ENCODE measurements at places on chromosomes 2 and 18.

GRCh38 chr2:43346602-43347567 lies 120.5 kb upstream of the ZFP36L2 start:
- no peak for DNase-seq

- DNase-seq: no peak
These were observed 25.7 kb downstream of the FAM168B start for GRCh38 chr2:131067465-131068125.

DNA sequence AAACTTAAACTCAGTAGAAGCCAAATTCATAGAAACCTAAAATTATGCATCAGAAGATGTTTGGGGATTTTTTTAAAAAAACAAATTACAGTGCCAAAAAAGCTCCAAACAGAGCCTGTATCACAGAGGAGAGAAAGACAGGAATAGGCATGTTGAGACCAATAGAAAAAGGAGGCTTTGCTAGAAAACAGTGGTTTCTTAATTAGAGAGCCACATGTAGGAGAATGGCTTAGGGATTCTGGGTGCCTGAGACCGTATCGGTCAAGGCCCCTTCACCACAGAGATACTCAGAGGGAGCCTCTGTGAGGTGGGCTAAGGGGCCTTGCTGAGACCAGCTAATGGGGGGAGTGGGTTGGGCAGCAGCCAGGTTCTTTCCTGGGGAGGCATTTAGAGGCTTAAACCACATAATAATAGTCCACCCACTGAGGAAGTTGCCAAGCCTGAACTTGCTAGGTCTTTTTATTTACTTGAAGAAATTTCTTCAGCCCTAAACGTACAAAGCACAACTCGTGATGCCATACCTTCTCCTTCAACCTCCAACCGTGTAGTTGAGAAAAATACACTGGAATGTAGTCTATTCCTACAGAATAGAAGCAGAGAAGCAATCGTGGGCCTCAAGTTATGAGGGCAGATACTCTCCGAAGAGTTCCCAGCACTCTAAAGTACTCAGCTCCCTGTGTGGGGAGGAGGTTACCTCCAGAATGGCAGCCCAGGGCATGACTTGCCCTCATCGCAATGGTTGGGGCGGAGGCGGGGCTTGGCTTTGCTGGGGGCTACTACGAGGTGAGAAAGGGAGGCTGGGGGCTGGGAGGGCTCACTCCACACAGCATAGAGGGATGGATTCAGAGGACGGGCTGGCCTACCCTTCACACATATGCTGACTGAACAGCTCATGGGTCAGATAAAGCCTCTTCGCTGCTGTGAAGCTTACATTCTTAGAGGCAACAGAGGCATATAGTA lies 237.9 kb downstream of the TPGS2 start:
- no peak for DNase-seq

- no peak for DNase-seq
These were observed 48.4 kb downstream of the NPPC start for GRCh38 chr2:231877533-231878456.

DNA sequence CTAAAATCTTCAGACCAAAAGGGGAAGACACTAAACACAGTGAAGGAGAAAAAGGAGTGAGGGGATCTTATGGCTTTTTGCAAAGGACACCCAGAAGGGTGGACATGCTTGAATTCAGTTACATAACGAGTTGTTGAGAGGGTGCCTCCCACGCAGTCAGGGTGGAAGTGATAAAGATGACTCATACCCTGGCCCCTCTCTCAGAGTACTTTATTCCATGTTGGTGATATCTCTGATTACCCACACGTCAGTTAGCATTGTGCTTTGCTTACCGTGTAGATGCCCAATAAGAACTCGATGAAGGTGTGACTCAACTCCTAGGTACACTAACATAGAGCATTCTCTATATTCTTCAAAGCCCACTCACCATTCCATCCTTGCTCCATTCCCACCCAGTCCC lies 44.4 kb downstream of the EN1 start:
- no peak for DNase-seq

GRCh38 chr2:111656436-111656835 lies 227.6 kb downstream of the ANAPC1 start:
- DNase-seq: no peak

- no peak for DNase-seq
These were observed 381.5 kb downstream of the NRXN1 start for GRCh38 chr2:50650403-50650810.

DNA sequence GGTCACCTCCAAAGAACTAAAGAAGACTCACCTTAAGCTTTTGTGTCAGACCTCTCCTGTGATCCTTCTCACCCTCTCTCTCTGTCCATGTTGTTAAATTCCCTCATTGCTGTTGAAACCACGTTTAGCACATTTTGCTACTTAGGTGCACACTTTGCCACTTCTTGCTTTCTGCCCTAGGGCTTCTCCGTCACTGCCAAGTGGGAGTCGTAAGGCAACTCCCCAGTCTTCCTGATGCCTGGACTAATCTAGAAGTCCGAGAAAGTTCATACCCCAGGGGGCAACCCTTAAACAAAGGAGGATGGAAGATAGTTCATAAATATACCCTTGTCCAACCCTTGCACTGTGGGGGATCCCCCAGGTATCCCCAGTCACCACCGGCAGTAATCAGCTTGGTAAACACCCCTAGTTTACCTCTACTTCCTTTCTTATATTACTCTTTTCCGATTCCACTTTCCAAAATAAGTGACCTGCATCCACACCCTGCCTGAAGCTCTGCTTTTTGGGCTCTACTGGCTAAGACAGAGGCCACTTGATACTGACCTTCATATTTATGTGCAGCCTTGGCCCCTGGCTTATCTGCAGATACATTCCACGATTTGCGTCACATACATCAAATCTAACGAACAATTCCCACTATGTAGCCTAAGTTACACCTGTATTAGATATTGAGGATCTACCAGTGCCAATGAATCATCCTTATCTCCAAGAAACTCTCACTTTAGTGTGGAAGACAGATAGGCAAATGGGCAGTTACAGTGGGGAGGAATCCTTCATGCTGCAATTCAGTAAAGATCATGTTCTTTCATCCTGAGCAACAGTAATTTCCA lies 776.2 kb downstream of the RNF144A start:
- DNase-seq: no peak

- no peak for DNase-seq
These were observed 53.6 kb upstream of the CAB39 start for GRCh38 chr2:230658877-230659652.

DNA sequence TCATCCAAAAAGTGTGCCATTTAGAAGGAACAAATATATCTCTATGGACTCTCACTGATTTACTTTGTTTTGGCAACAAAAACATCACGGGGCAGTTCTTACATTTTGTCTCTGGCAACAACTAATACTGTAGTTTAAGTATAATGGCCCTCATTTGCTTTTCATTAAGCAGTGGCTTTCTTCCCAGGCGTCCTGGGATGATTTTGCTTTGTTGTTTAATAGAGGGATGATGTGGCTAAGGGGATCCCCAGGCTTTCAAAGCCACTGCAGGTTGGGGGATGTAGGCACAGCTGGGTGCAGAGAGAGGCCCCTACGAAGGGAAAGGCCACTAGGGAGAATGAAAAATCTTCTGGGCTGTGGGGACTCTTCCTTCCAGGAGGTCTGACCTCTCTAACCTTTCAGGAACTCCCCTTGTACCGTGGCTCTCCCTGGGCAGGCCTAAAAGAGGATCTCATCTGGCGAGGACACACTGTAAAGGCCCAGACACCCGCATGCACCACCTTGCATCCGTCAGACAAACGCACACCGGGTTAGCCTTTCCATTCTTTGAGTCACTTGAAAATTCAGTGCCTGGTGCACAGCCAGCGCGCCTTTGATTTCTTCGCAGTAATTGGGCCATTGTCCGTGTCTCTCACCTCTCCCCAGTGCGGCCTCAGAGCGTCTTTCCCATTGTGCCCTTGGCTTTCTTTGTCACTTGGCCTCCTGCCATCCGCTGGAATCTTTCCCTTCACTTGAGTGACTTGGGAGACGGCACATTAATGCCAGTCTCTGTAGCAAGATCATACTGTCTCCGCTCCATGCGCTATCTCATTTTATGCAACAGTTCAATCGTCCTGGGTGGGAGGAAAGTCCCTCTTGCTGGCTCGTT lies 40.3 kb upstream of the AFF3 start:
- no peak for DNase-seq

DNA sequence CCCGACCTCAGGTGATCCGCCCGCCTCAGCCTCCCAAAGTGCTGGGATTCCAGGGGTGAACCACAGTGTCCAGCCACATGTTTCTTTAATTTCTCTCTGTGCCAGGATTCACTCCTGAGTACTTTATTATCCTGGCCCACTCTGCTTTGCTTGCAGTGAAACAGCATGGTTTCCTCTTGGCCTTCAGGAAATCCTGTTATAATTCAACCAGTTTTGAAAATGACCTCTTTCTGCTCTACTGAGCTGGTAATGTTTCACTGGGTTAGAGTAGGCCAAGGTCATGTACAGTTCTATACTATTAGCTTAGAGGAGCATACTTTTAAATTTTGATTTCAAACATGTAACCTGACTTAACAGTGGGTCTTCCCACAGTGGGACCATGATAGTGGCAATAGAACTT lies 90.6 kb upstream of the PELI1 start:
- no peak for DNase-seq
